ENCODE measurements at places on chromosomes 7 and 10.

DNA sequence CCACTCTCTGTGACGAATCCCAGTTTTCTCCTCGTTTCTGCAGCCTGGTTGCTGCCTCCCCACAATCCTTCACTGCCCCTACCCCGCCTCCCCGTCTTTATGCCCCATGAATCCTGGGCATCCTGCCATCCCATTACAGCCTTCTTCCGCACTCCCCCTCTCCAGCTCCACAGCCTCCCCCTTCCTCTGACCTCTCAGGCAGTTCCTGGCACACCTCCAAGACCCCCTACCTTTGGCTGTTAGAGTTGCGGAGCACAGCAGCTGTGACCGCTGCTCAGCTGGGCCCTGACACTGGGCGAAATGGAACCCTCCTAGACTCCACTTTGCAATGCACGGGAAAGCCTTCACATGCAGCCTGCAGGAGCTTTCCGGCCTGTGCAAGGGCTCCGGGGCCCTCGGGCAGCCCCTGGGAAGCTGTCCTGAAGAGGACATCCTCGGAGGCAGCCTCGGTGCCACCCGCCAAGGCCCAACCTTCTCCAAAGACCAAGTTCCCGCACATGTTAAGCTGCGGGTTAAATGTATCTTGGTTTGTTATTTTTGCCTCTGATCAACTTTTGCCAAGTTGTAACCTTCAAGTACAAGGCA lies 400.7 kb upstream of the MKI67 start:
- DNase-seq = no peak

DNA sequence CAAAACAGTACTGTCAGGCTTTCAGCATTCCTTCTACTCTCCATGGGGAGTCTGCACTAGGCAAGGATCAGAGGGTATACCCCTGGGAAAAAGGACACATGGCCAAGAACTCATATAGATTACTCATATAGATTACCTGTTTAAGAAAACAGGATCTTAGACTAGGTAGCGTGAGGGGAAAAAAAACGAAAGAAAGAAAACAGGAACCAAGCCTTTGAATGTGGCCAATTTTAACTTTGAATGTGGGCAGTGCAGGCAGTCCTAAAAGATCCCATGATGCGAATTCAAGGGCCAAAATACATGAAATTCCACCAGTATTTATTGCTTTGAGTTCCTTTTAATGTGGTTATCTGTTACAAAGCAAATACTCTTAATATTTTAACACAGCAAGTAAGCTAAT lies 108.6 kb upstream of the TAC1 start:
- DNase-seq = no peak

DNA sequence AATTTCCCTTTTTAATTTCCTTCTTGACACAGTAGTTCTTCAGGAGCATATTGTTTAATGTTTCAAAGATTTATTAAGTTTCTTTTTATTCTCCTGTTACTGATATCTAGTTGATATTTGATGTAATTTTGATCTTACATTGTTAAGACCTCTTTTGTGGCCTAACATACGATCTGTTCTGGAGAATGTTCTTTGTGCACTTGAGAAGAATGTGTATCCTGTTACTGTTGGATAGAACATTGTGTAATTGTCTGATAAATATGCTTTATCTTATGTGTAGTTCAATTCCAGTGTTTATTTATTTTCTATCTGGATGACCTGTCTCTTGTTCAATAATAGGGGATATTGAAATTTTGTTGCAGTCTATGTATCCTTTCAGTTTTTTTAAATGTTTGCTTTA lies 106.7 kb downstream of the ITGB1 start:
- DNase-seq = no peak

- no peak for DNase-seq
Measured at GRCh38 chr7:1713502-1714484, 43.7 kb downstream of the ELFN1 start.

- no peak for DNase-seq
Measured at GRCh38 chr7:11369696-11370095, 396.0 kb downstream of the PHF14 start.

- DNase-seq = no peak
Measured at GRCh38 chr10:11255796-11256444, 238.2 kb downstream of the CELF2 start.

GRCh38 chr7:99396418-99397296 lies 11.7 kb downstream of the PDAP1 start:
- DNase-seq = no peak

DNA sequence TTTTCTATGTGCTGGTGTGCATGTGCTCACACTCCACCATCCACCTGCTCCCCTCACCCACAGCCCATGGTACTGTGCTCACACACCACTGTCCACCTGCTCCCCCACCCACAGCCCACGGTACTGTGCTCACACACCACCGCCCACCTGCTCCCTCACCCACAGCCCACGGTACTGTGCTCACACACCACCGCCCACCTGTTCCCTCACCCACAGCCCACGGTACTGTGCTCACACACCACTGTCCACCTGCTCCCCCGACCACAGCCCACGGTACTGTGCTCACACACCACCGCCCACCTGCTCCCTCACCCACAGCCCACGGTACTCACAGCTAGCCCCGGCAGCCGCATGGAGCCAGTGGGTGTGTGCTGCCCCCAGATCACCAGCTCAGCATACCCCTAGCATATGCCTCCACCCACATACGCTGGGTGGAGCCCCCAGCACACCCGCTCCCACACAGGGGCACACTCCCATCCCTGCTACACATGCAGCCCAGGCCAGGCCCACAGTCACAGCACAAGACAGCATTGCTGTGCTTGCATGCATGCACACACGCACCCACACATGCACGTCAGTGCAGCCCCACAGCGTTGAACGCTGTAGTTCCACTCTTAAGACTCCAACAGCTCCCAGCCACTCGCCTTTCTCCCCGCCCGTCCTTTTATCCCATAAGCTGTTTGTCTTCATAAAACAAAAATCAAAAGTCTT lies 62.0 kb downstream of the PAX2 start:
- no peak for DNase-seq

- peak; percentile 62 for DNase-seq
Measured at GRCh38 chr10:124025660-124026588, 67.5 kb downstream of the CHST15 start.

GRCh38 chr10:45464958-45465567 lies 91.0 kb downstream of the ALOX5 start:
- DNase-seq = peak; percentile 92

DNA sequence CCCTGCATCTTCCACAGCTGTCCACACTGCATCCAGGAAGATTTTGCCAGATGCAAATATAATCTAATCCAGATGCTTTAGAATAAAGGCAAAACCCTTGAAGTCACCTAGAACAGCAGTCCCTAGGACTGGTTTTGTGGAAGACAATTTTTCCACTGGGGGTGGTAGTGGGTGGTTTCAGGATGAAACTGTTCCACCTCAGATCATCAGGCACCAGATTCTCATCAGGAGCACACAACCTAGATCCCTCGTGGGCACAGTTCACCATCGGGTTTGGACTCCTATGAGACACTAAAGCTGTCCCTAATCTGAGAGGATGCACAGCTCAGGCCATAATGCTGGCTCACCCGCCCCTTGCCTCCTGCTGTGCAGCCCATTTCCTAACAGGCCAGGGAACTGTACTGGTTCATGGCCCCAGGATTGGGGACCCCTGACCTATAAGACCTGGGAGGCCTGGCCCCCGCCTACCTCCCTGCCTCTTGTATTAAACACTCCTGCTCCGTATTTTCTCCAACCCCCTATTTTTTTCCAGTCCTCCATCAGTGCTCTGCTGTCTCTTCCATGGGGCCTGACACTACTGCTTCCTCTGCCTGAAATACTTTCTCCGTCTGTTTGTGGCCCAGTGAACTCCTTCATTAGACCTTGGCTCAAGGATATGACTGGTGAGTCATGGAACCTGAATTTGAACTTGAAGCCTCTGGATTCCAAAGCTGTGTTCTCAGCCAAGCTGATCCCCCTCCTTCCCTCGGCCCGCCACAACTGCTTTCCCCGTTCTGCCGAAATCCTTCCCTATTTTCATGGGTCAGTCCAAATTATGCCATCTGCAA lies 79.9 kb upstream of the RHEB start:
- DNase-seq = peak; percentile 96

- DNase-seq = peak; percentile 22
Measured at GRCh38 chr7:65746398-65746669, 126.5 kb upstream of the VKORC1L1 start.

GRCh38 chr7:103447073-103447960 lies 1.3 kb upstream of the SLC26A5 start:
- DNase-seq = peak; percentile 64

DNA sequence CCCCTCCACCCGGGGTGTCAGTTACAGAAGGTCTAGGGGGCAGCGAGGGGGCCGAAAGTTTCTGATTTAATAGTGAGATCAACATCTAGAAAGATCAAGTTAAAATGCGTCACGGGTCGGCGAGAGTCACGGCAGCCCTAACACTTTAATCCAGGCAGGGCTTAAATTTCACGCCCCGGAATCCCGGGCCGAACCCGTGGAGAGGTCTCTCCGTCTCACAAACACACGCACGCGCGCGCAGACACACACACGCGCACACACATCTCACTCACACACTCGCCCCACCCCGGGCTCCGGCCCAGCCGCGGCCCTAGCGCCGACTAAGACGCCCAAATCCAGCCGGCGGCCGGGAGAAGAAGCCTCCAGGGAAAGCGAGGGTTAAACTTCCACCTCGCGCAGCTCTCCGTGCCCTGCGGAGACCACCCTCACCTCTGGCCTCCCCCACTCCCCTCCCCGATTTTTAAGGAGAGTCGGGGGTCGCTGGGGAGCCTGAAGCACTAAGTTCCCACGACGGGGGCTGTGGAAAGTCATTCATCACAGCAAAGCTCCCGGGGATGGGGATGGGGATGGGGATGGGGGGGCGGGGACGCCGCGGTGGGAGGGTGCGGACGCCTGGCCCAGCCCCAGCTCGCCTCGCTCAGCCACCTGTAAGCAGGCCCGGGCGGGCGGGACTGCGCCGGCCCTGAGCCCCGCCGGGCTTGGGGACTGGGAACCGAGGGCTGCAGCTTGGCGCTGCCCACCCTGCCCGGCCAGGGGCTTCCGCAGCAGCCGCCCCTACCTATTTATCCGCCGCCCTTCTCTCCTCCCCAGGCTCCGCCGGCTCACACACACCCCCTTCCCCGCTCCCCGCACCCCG lies 1.6 kb downstream of the PDGFA start:
- DNase-seq = peak; percentile 46

DNA sequence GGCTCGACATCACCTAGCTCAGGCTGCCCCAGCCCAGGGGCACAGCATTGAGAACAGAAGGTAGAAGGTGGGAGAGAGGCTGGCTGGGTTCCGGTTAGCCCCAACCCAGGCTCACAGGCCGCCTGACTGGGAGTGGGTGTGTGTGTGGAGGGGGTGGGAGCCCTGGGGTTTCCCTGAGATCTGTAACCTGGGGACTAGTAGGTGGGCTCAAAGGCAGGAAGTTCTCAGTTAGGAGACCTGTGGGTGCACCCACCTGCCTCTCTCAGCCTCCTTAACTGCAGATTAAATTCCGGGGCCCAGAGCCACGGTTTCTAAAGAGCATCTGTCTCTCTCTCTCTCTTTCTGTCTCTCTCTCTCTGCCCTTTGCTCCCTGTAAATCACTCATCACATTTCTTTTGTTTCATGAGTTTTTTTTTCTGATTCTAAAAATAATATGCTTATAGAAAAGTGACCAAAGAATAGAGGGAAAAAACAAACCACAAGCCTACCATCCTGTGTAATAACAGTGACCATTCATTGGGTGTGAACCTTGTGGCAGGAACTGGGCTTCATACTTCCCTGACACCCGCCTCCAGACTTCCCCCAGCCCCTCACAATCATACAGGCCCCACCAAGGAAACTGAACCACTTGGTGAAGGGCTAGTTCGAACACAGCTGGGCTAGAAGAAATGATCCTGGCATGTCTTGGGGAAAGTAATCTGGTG lies 83.4 kb upstream of the SMNDC1 start:
- DNase-seq = no peak

DNA sequence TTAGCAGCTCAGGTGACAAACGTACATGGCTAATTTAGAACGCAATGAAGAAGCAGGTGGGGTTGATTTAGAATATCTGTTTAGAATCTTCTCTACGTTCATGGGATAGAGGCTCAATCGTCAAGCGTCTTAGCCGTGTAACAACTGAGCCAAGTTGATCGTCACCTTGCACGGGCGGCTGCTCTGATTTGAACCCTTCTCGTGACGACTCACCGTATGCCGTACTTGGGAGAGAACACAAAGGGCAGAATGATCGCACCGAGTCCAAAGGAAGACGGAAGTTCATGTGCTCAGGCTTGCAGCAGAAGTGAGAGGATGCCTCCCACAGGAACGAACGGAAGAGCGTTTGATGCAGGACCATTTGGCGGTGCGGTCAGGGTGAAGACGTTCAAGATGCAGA lies 108.3 kb upstream of the TCERG1L start:
- no peak for DNase-seq

DNA sequence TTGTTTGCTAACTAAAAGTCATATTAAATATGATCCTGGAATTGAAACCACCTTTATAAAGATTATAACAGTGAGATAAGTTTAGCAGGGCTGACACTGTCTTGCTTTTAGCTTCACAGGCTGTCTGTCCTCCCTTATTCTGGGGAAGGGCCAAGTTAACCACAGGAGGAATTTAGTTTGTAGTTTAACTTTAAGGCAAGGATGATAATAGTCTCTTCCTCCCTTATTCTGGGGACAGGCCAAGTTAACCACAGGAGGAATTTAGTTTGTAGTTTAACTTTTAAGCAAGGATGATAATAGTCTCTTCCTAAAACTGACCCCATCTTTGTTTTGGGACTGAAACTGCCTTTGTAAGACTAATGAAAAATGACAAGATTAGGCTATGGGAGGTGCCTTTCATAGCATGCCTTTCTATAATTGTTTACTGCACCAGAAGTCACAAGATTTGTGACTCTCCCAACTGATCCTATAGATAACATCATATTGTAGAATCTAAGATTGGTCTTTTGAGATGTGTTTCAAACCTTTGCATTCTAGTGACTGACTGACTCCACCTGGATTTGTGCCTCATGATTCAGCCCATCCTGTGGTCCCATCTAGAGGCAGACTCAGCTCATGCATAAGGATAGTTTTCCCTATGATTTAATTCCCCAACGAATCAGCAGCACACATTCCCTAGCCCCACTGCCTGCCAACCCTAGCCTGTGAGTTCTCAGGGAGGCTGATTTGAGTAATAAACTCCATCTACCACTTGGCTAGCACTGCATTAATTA lies 212.0 kb downstream of the MAGI2 start:
- DNase-seq = peak; percentile 53

DNA sequence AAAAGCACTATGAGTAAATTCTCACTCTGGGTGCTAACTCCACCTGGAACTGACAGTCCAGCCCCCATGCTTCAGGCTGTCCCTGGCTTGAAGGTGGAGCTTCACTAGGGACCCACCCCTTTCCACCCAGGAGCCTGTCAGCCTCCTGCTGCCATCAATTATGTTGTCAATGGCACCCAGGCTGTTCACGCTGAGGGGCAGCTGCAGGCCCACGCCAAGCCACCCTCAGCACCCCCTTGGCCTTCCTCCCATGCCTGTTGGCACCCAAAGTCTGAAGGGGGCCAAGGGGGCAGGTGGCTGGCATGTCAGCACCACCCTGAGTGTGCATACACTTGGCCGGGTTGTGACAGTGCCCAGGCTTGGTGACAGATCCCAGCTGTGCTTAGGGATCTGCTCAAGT lies 149.3 kb downstream of the NXPH1 start:
- DNase-seq = no peak

GRCh38 chr7:28575241-28575643 lies 162.9 kb downstream of the CREB5 start:
- DNase-seq = no peak

- no peak for DNase-seq
Measured at GRCh38 chr10:111830359-111830758, 353.2 kb downstream of the GPAM start.

- DNase-seq = no peak
Measured at GRCh38 chr10:118816471-118817168, 61.9 kb upstream of the CACUL1 start.

All from AG08395 (cell line).